Choroid plexus epithelial cell (primary cell): ENCODE measurements at places on chromosomes 2 and 18.

DNA sequence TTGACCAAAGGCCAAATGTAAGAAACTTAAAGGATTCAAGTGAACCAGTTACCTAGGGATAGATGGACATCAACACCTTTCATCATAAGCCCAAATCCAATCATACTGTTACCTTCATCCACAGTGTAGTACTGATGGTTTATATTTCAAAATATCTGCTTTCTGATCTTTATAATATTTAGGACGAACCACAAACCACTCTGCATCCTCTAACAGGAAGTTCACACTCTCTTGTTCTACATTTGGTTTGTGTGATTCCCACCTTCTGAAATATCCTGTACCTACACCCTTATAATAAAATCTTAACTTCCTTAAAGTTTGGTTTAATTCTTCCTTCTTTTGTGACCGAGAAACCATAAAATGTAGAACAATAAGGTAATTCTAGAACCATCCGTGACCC is 535.7 kb upstream of the CHAC2 start:
- no peak for DNase-seq

DNA sequence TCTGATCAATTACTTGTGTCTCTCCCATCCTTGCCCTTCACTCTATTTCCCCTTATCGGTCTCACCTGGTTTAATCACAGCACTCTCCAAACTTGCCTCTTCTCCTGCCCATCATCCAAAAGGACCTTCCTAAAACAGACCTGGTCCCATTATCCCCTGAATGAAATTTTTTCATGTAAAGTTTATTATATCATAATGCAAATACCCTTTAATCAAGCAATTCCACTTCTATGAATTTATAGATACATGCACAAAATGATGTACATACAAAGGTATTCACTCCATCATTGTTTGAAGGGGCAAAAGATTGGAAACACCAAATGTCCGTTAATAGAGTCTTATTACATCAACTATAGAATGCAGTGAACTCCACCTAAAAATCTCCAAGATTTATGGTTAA is 88.1 kb upstream of the PKDCC start:
- no peak for DNase-seq

DNA sequence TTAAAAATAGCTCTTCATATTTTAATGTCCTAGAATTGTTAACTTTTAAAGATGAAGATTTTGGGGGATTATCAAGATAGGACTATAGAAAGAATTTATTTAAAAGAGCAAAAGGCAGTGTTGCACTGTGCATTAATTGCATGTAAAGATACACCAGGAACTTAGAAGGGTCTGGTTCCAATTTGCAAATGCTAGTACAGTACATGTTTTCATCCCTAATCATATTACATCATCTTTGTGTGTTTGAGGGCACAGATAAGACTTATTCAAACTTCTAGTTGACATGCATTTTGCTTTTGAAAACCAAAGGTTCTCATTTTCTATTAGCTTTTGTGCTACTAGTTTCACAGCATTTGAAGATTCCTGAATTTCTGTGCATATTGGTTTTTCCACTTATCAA is 231.7 kb upstream of the LYPD1 start:
- DNase-seq, result no peak

GRCh38 chr2:128630974-128631697 is 312.5 kb upstream of the HS6ST1 start:
- no peak for DNase-seq

GRCh38 chr2:148877403-148877740 is 2.3 kb downstream of the KIF5C start:
- no peak for DNase-seq

DNA sequence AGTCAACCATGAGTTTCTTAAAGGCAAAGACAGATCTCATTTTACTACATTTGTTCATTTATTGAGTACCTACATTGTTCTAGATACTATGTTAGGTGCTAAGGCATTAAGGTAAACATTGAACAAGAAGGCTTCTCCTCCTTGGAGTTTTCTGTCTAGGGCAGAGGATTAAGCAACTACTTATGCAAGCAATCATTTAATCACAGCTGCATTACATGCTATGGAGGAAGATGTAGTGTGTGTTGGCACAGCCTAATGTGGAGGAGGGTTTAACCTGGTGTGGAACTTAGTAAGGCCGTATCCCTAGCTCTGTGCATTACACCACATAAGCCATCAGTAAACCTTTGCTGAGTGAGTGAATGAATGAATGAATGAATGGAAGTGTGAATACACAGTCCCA is 106.5 kb upstream of the MAP3K20 start:
- DNase-seq, result no peak

DNA sequence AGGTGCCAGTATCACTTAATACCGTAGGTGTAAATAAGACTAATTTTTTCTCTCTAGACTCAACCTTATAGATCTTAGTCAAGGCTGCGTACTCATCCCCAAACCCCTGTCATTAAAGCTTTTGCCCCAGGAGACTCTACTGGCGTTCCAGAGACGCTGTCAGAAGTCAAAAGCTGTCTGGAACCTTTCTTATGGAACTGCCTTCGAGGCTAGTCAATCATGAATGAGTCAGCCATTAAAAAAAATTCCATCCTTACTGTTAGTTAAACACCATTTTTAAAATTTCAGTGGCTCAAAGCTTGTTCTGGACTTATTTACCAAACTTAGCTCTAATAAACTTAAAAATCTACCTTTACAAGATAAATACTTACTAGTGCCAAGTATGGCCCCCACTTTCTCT is 52.1 kb downstream of the SPRED2 start:
- no peak for DNase-seq

DNA sequence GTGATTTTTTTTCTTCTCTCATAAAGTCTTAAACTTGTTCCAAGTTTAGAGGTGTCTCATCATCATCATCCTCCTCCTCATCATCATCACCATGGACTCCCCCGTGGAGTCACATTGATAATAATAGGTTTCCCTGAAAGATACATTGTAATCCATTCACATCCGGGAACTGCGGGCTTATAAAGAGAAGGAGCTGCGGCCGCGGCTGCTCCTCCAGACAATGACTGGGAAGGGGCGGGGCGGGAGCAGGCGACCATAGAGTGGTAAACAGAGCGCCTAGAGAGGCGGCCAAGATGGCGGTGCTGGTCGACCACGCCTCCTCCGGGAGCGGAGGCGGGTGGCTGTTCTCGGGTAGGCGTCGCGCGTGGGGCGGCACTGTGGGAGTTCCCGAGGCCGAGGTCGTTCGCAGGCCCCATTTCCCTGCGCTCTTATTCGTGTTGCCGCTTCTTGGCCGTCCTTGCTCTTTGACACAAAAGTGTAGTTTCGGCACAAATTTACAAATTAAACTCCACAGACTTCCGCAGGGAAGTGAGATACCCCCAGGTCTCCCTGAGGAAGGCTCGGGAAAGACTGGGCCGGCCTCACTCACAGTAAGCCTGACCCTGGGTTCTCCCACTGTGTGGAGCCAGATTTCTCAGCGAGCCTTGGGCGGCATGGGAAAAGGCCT is 1.8 kb upstream of the TCF4 start:
- DNase-seq, result peak; percentile 97

GRCh38 chr2:150208689-150209088 is 278.8 kb downstream of the RND3 start:
- DNase-seq, result no peak

DNA sequence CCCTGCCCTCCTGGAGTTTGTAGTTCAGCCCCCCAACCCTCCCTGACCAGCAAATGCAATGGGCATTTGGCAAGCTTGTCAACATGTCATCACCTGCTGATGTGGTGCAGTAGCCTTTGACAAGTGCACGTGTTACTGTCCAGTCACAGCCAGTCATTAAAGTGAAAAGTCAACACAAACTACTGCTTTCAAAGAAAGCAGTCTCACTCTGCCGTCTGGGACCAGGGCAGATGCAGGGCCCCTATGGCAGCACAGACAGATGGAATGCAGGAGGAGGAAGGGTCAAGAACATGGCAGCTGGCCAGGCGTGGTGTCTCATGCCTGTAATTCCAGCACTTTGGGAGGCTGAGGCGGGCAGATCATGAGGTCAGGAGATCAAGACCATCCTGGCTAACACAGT is 222.4 kb upstream of the OSR1 start:
- DNase-seq, result peak; percentile 86

GRCh38 chr2:60884800-60885199 is 3.4 kb downstream of the REL start:
- peak; percentile 26 for DNase-seq

- DNase-seq, result peak; percentile 26
Measured at GRCh38 chr2:158575051-158575635, 118.4 kb downstream of the PKP4 start.

DNA sequence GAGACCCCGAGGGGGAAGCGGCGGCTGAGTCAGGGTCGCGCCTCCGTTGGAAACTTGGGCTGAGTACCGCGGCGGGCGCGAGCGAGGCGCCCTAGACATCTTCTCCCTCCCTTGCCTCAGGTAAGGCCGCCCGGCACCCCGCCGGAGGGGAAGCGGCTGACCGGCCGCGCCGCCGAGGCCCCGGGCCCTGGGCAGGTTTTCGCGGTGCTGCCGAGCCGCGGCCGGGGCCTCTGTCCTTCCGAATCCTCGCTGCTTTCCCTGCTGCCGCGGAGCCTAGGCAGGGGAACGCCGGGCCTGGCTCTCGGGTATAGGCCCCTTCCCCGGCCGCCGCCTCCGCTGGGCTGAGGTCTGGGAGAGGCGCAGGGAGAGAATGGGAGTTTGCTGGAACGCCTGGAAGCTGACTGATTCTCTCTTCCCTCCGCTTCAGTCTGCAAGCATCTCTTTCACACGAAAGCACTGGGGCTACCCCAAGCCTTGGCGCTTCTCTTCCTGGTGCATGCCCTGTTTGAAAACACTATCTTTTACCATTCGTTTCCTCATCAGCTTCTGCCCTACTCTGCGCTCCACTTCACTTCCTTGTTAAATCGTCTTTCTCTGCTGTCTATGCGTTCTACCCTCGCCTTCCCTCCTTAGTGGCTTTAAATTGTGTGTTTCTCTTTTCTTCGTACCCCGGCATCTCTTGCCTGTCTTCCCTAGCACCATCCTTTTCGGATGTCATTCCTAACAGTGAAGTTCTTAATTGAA is 652 bp downstream of the PPM1B start:
- peak; percentile 62 for DNase-seq

DNA sequence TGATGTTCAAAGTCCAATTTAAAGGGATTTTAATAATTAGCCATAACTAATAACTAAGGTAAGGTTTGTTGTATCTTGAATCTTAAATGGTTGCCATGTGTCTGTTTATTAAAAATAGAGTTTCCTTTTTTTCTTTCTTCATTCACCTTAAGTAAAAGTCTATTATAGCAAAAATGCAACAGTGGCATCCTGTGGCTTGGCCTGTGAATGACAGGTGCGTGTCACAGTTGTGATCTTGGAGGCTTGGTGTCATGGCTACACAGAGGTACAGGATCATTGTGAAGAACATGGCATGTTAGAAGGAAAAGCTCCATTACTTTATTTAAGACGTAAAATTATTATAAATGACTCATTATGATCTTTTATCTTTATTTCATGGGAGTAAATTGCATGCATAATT is 246.1 kb downstream of the BCL2 start:
- no peak for DNase-seq

GRCh38 chr2:24768601-24769000 is 24.6 kb downstream of the PTRHD1 start:
- DNase-seq, result no peak

DNA sequence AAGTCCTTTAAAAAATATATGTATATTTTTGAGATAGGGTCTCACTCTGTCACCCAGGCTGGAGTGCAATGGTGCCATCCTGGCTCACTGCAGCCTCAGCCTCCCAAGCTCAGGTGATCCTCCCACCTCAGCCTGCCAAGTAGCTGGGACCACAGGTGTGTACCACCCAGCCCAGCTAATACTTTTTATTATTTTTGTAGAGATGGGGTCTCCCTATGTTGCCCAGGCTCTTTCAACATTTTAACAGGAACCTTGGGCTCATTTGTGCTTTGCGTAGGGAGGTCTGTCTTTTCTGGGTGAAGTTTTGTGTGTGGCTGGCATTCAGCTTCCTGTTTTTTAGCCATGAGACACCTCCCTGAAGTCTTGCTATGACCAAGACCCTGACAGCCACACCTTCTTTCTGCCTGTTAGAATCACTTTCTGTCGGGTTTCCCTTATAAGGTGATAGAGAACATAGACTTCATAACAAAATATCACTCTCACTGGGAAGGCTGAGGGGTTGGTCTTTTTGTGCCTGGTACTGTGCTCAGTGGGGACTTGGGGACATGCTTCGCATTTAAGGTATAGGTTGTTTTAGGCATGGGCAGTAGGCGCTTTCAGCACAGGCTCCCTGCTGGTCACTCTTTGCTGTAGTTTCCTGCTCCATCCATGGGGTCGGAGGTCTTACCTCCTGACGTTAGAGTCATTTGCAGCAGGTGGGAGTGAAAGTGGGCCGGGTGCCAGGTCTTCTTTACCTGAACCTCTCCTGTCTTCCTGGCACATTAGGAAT is 3.4 kb downstream of the RAB31 start:
- no peak for DNase-seq

DNA sequence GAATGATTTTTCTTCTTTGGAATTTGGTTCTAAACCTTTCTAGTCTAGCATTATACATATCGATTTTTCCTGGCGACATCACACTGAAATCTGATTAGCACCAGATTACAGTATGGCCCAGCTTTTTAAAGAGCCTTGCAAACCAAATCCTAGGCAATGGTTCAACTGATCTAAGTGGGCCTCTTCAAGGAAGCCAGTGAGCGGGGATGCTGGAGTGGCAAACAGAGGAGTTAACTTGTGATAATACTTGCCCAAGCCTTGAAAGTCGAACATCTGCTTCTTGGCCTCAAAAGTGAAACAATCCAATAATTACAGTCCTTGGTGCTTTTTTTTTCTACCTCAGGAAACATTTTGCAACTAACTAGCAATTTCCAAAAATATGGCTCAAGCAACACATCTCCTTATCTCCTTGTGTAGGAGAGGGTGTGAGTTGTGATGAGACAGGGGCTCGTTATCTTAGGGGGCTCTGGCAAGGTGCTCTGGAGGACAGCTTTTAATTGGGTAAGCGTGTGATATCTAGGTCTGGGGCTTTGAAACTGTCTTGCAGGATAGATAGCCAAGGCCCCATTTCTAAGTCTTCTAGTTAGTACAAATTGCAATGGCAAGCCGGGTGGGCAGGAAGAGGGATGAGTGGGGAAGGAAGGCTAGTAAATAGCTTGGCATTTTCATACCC is 240.2 kb upstream of the CCDC68 start:
- DNase-seq, result no peak

GRCh38 chr2:224832207-224832606 is 116.0 kb upstream of the CCDC195 start:
- DNase-seq, result no peak

DNA sequence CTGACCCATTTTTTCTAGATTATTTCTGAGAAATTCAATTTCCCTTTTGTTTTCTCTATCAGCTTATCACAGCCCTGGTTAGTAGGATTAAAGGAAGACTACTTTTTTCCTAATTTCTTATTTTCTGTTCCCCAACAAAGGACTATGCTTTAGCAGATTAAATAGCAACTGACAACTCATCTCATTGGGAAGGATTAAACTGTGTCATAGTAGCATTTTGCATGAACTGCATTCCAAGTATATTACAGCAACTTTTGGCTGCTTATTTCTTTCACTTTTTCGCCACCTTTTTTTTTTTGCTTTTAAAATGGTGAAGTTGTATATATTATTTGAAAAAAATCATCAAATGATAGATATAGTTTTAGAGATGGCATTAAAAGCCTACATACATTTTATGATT is 570.3 kb downstream of the FBXO15 start:
- peak; percentile 65 for DNase-seq

- no peak for DNase-seq
Measured at GRCh38 chr2:5938566-5938896, 246.3 kb downstream of the SOX11 start.
